AML-193 (cell line): ENCODE measurements at places on chromosomes 7 and 10.

- no peak for DNase-seq
Observed at GRCh38 chr7:42070068-42070467, 166.9 kb downstream of the GLI3 start.

DNA sequence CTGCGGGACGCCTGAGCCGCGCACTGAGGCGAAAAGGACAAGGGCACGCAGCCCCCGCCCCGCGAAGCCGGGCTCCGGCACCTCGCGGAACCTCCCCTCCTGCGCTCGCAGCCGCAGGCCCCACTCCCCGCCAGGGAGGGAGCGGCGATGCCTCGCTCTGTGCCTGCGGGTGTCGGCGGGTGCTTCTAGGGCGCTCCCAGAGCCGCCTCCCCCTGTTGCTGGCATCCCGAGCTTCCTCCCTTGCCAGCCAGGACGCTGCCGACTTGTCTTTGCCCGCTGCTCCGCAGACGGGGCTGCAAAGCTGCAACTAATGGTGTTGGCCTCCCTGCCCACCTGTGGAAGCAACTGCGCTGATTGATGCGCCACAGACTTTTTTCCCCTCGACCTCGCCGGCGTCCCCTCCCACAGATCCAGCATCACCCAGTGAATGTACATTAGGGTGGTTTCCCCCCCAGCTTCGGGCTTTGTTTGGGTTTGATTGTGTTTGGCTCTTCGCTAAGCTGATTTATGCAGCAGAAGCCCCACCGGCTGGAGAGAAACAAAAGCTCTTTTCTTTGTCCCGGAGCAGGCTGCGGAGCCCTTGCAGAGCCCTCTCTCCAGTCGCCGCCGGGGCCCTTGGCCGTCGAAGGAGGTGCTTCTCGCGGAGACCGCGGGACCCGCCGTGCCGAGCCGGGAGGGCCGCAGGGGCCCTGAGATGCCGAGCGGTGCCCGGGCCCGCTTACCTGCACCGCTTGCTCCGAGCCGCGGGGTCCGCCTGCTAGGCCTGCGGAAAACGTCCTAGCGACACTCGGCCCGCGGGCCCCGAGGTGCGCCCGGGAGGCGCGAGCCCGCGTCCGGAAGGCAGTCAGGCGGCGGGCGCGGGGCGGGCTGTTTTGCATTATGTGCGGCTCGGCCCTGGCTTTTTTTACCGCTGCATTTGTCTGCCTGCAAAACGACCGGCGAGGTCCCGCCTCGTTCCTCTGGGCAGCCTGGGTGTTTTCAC is 519 bp downstream of the ITGB8 start:
- no peak for DNase-seq

DNA sequence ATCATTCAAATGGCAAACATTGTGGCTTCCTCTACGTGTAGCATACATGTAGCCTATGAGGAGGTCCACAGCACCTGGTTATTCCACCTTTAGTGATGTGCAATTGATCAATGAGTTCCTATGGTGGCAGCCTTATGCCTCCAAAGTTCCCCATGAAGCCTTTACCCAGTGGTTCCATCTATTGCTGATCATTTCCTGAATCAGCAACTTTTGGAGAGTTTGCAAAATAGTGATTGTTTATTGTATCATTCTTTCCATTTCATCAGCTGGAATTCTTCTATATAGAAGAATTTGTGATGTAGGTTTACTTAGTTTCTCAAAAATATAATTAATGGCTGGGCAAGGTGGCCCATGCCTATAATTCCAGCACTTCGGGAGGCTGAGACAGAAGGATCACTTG is 380.2 kb upstream of the MKI67 start:
- DNase-seq: no peak

- DNase-seq: peak; percentile 50
Observed at GRCh38 chr10:30430544-30431298, 3.3 kb upstream of the MAP3K8 start.

GRCh38 chr10:59536167-59537014 is 173.3 kb downstream of the SLC16A9 start:
- no peak for DNase-seq

- DNase-seq: no peak
Observed at GRCh38 chr10:61825628-61826027, 75.9 kb upstream of the ARID5B start.
